ENCODE measurements at places on chromosomes 12 and 14. TPM values are rescaled to one million over a fixed set of nuclear protein-coding genes. Genes with fewer than 3 reads are reported as not detected.

GRCh38 chr12:3661028-3661427 lies 91.9 kb downstream of the CRACR2A start:
- no peak for DNase-seq

DNA sequence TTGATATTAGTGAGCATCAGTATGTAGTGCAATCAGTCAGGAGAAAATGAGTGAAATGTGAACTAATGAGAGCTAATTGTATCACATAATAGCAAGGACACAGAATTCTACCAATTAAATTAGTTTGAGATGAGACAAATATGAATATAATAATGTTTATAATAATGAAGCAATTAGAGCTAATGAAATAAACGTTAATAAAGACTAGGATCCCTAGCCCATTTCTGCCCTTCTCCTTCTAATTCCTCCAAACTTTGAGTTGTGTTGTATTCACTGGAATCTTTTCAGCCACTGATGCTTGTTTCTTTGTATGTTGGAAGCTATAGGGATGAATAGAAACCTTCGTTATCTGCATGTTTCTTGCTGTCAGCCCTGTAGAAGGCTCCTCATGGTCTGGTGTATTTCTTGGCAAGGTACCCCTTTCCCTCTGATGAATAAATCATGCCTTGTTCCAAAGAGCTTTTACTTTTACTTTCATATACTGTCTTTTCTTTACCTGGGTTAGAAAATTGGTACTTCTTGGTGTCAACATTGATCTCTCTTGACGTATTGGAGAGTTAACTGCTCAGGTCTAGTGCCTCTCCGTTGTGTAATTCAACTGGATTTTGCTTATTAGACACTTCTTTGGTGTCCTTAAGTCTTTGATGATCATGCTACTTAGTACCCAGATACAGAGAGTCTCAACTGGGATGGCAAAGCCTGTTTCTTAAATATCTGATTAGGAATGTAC lies 154.8 kb downstream of the PTCSC3 start:
- no peak for DNase-seq

- DNase-seq: no peak
These were observed 60.9 kb upstream of the OR4E1 start for GRCh38 chr14:21734457-21735074.

DNA sequence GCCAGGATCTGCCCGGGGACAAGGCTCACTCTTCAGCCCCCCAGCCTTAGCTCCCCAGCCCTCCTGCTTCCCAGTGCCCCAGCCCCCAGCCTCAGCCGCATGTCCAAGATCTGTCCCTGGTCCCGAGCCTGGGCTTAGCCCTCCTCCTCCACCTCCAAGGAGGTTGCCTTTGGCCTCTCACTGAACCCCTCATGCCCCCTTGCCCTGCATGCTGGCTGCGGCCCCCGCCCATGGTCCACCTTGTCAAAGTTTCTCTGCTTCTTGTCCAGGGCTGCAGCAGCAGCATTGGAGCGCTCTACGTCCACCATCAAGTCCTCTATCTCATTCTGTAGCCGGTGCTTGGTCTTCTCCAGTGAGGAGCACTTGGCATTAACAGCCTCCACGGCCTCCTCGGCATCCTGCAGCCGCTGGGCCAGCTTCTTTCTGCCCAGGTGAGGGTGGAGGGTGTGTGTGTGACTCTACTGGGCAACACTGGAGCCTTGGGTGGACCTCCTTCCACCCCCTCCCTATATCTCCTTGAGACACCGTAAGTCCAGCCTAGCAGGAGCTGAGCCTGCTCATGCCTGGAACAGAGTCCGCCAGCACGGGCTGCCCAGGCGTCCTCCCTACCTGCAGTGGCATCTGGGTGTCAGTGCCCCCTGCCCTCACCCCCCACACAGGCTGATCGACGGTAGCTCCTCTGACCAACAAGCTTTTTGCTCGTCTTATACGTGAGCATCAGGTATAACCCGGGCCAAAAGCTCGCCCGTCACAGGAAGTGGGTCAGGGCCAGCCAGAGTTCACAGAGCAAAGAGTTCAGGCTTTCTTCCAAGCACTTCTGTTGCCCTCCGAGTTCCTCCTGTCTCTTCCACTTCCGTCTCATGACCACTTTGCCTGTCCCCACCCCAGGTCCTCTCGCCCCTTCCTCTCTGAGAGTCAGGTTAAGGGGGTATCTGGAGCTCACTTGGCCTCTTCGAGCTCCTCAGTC lies 11.4 kb downstream of the CMTM5 start:
- no peak for DNase-seq

- no peak for DNase-seq
These were observed 321.4 kb upstream of the RGS6 start for GRCh38 chr14:71610797-71611196.

DNA sequence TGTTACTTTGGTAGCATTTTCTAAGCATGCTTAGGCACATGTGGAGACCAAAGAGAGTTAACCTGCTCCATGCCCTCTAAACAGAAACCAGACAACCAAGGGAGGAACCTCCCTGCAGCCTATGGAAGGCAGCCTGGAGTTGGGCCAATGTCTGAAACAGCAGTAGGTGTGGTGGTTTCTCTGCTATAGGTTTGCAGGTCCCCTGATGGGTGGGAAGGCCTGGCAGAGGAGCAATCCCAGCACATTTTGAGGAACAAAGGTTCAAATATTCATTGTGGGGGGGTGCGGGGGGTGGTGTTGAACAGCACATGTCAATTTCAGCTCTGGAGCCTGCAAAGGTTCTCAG lies 65.4 kb downstream of the DACT1 start:
- no peak for DNase-seq

Gene LRRC10
- not detected for polyA plus RNA-seq

Gene PTCSC3
- not detected for polyA plus RNA-seq

Gene ANO4
- polyA plus RNA-seq: 1.1 TPM

Gene TAS2R14
- polyA plus RNA-seq: 3.0 TPM

Gene TAS2R10
- 3.3 TPM for polyA plus RNA-seq
